Breast epithelium (tissue), 4 donors: ENCODE measurements at places on chromosomes 2 and 18. TPM values are rescaled to one million over a fixed set of nuclear protein-coding genes. Genes with fewer than 3 reads are reported as not detected.
A peak's percentile ranks its signal among the peaks of the same experiment; 100 is the strongest.

IL36B gene
- not detected for total RNA-seq

GRCh38 chr2:67544286-67544685 is 147.2 kb downstream of the ETAA1 start:
- DNase-seq = no peak
- no peaks in the 10 kb centered on the region for H3K36me3 ChIP-seq
- no peaks in the 10 kb centered on the region for H3K27me3 ChIP-seq
- H3K4me1 ChIP-seq = no peaks in the 10 kb centered on the region
- no peak overlapping the region for H3K4me3 ChIP-seq

GRCh38 chr2:235024191-235024860 is 72.5 kb downstream of the SH3BP4 start:
- no peaks in the 10 kb centered on the region for H3K36me3 ChIP-seq
- no peak for DNase-seq
- no peaks in the 10 kb centered on the region for H3K27me3 ChIP-seq
- no peak overlapping the region for H3K27ac ChIP-seq
- no peak overlapping the region for H3K4me3 ChIP-seq

GRCh38 chr2:37427241-37427640 is 82.8 kb downstream of the QPCT start:
- no peaks in the 10 kb centered on the region for H3K4me1 ChIP-seq
- no peak overlapping the region for H3K4me3 ChIP-seq
- no peaks in the 10 kb centered on the region for H3K27me3 ChIP-seq
- no peaks in the 10 kb centered on the region for H3K36me3 ChIP-seq
- no peak overlapping the region for H3K27ac ChIP-seq

SERPINB5 gene
- total RNA-seq = 17.4 TPM

DNA sequence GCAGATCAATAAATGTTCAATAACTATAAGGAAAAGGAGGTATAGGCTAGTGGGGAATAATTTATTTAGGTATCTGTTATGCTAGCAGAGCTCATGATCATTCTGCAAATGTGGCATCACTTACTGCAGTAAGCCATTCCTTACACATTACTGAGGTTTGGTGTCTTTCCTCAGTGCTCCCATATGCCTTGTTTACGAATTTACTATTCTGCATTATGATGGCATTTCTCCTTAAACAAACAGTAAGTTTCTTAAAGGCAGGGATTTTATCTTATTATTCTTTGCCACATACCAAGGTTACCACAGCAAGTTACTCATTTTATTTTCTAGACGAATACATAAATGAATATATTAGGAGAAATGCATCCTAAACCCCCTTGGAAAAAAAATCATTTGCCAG is 88.4 kb downstream of the DSEL start:
- H3K27me3 ChIP-seq = no peaks in the 10 kb centered on the region
- no peak for DNase-seq
- H3K4me1 ChIP-seq = no peaks in the 10 kb centered on the region
- no peaks in the 10 kb centered on the region for H3K36me3 ChIP-seq
- no peak overlapping the region for H3K4me3 ChIP-seq

DNA sequence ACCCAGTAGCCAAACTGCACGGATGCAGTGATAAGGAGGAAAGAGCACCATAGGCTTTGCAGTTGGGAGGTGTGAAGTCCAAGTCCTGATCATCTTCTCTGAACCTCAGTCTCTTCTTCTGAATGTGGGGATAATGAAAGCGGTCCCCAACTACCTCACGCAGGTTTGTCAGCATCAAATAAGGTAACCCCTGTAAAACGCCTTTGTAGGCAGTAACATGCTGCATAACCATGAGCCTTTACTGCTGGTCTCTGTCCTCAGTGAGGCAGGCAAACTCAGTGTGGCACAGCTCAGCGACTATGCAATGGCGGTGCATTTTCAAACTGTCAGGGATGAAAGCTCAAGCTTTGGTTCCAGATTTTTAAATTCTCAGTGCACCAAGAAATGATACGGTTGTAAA is 46.1 kb downstream of the DNMT3A start:
- no peaks in the 10 kb centered on the region for H3K4me1 ChIP-seq
- DNase-seq = no peak
- no peaks in the 10 kb centered on the region for H3K36me3 ChIP-seq
- peak overlapping the region; percentile 79 for H3K27ac ChIP-seq

DNA sequence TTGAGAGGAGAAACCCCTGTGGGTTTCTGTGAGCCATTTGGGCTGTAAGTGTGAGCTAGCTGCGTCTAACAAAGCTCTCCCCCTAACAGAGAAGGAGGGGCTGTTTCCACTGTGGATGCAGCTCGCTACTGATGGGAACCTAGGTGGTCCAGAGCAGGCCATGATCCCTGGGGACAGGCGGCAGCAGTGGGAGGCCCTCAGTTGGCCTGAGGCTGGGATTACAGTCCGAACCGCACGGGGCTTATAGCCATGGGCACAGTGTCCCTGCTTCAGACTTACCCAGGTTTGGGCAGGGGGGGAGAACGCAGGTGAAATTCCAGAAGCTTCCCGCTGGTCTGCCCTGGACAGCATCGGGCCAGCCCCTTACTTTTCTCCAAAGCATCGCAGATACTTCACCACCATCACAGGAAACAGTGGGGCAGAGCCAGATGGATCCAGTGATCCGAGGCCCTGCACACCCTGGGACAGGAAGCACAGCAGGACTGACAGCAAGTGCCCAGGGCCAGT is 139.4 kb downstream of the SEPTIN10 start:
- no peak for DNase-seq
- peaks cover 10% of the 10 kb centered on the region for H3K4me1 ChIP-seq
- no peak overlapping the region for H3K4me3 ChIP-seq
- no peaks in the 10 kb centered on the region for H3K27me3 ChIP-seq
- H3K36me3 ChIP-seq = no peaks in the 10 kb centered on the region

- DNase-seq = no peak
- no peaks in the 10 kb centered on the region for H3K4me1 ChIP-seq
- no peaks in the 10 kb centered on the region for H3K36me3 ChIP-seq
- H3K27ac ChIP-seq = no peak overlapping the region
- no peak overlapping the region for H3K4me3 ChIP-seq
Observed at GRCh38 chr18:76935722-76936337, 113.5 kb downstream of the ZNF236 start.

DNA sequence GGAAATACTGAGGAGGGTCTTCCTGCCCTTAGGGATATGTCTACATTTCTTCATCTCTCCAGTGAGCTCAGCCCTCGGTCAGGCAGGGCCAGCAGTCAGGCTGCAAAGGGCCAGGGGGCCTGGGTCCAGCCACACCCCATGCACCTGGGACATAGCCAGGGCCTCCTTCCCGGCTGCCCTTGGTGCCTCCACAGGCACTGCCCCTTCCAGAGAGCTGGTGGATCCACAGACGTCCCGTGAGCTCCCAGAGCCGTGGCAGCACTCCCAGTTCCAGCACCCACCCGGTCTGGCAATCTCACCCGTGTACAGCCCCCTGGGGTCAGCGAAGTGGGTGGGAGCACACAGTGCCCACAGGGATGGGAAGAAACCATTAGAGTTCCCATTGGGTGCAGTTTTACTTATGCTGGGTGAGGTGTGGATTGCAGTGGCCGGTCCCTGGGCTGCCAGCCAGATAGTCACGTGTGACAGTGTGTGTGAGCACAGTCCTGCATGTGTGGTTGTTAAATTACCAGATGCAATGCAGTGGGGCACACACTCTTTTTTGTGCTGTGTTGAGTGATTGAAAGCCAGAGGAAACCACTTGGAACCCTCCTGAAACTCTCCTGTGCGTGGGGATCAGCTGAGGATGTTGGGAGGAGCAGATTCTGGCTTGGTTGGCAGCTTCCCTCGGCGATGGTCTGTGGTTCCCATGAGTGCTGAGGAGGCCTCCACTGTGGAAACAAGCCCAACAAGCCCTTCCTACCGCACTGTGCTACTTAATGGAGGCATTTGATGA is 131.0 kb downstream of the SNTG2 start:
- H3K36me3 ChIP-seq = no peaks in the 10 kb centered on the region
- no peak overlapping the region for H3K4me3 ChIP-seq
- no peaks in the 10 kb centered on the region for H3K27me3 ChIP-seq

ITSN2 gene
- total RNA-seq = 43.4 TPM

GRCh38 chr2:219308142-219309101 is 779 bp downstream of the PTPRN start:
- no peak overlapping the region for H3K27ac ChIP-seq
- H3K4me3 ChIP-seq = no peak overlapping the region
- DNase-seq = no peak

GRCh38 chr2:111168528-111169239 is 48.0 kb downstream of the BCL2L11 start:
- H3K27ac ChIP-seq = no peak overlapping the region
- no peaks in the 10 kb centered on the region for H3K36me3 ChIP-seq
- H3K27me3 ChIP-seq = no peaks in the 10 kb centered on the region
- DNase-seq = no peak
- H3K4me3 ChIP-seq = no peak overlapping the region
- H3K4me1 ChIP-seq = no peaks in the 10 kb centered on the region

PLEKHM3 gene
- 35.0 TPM for total RNA-seq

DNA sequence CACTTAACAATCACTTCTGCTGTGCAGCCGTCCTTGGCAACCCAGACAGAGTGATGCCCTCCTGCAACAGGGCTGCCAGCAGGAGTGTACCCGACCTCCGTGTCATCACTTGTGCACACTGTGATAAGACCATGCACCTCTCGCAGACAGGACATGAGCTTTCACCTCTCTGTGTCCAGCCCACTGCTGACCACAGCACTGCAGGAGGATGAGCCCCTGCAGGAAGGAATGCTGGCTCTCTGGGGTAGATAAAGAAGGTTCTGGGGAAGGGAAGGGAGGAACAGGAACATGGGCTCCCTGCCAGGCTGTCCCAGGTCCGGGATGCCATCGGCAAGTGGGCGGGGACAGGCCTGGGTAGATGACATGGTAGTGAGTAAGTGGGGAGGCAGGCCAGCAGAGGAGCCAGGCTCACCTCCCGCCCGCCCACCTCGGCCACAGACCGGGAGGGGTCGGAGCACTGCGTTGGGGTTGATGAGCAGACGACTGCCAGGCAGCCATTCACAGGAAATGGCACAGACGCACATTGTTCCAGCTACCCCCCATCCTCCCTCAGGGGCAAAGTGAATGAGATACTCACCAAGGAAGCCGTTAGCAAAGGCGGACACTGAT is 18.6 kb upstream of the COL6A3 start:
- no peaks in the 10 kb centered on the region for H3K27me3 ChIP-seq
- H3K4me1 ChIP-seq = peaks cover 4% of the 10 kb centered on the region
- no peak overlapping the region for H3K4me3 ChIP-seq
- H3K36me3 ChIP-seq = no peaks in the 10 kb centered on the region
- DNase-seq = no peak
